ENCODE measurements at places on chromosomes 7 and 10.

DNA sequence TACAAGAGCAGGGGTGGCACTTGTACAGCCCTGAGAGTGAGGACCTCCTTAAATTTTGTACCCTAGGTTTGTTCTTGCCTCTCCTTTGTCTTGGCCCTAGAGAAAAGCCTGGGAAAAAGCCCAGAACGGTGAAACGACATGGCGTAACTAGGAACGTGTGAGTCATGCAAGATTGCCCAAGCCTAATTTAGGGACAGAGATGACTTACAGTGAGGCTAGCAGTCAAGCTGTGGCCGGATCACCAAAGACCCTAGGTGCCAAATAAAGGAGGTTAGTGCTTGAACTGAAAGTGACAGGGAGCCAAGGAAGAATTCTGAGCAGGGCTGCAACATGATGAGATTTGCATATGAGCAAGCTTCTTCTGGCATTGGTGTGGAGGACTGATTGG, 25.1 kb downstream of the TBXAS1 start:
- DNase-seq, result no peak

DNA sequence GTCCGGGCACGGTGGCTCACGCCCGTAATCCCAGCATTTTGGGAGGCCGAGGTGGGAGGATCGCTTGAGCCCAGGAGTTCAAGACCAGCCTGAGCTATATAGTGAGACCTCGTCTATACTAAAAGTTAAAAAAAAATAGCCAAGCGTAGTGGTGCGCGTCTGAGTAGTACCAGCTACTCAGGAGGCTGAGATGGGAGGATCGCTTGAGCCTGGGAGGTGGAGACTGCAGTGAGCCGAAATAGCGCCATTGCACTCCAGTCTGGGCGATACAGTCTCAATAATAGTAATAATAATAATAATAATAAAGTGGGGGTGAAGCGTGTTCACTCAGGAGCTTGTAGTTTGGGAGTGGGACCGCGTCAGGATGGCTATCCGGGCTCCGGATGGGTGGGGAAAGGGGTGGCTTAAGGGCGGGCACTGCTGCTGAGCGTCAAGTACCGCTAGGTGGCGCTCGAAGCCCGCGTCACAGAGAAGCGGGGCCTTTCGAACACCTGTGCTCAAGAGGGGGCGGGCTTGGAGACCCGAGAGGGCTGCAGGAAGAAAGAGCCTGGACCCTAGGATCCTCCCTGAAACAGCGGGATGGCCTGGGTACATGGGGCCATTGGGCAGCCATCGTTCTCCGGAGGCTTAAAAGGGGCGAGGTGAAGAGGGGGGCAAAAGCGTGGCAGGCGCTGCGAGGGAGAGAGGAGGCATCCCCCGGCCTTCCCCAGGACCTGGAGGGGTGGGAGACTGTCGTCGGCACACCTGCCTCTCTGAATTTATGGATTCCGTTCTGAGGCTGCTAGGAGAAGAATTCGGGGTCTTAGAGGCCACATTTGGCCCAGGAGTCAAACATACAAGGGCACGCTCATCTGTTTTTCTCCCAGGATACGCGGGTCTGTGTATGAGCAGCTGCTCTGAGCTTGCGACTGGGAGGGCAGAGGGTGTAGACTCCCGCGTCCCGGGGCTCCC, 14.5 kb downstream of the LBX1 start:
- DNase-seq, result peak; percentile 52

GRCh38 chr10:26448292-26448691, 10.2 kb downstream of the APBB1IP start:
- no peak for DNase-seq

- DNase-seq, result no peak
These were observed 25.1 kb upstream of the AOAH start for GRCh38 chr7:36749282-36749960.

DNA sequence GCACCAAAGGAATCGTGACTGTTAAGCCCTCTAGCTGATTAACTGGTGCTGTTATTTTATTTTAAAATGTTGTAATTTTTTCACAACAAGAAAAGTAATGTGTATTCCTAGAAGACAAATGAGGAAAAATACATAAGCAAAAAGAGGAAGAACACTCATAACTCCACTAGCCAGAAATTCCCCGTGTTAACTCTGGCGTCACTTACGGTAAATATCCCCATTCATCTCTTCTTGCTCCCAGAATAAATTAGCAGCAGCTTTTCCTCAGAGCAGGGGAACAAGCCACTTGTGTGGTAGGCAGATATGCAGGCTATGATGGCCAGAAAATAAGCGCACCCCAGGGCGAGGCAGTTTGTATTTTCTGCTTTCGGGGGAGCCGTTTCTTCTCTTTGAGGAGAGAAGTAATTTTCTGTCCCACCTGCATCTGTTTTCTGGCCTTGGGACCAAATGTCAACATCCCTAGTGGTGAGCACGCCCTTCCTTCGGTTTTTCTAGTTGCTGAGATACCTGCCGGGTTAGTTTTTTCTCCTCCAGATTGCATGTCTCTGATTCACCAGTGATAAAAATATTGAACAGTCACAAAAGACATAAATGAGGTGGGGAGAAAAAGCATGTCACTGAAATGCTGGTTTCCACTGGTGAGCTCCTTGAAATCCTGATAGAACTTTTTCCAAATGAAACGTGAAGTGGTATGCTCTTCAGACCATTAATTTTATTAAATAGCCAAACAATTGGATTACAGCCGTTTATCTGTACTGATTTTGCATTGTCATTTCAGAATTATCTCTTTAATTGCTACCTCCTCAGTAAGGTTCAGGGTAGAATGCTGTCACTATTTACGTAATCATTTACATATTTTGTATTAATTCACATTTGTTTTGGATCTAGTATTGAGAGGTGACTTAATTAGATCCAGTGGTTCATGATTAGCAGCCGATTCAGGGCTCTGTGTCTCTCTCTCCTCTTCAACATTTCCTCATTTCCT, 268.1 kb downstream of the CAMK1D start:
- DNase-seq, result no peak
